ENCODE measurements at places on chromosomes 4 and X.

- peak; percentile 20 for DNase-seq
Observed at GRCh38 chr4:48133669-48134068, 381 bp downstream of the TXK start.

- no peak for DNase-seq
Observed at GRCh38 chr4:171644430-171645057, 168.7 kb upstream of the GALNTL6 start.

- DNase-seq, result no peak
Observed at GRCh38 chr4:133597251-133597650, 448.2 kb downstream of the PCDH10 start.

GRCh38 chr4:48445704-48446103, 37.4 kb upstream of the SLC10A4 start:
- no peak for DNase-seq

DNA sequence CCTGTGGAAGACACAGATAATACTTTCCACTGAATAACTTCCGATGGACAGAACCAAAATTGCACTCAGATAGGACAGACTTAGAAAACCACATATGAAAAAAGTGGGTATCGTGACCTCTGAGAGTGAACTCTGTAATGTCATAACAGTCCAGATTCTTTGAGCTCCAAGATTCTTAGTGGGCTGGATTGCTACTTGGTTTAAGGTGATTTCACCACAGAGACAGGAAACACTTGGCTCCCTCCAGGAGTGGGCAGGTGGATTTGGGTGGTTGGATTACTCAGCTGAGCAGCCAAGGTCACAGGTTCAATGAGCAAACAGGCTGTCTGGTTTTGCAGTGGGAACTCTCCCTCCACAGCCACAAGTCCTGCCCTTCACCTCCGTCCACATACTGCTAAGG, 126.0 kb downstream of the AFAP1 start:
- DNase-seq, result peak; percentile 47

DNA sequence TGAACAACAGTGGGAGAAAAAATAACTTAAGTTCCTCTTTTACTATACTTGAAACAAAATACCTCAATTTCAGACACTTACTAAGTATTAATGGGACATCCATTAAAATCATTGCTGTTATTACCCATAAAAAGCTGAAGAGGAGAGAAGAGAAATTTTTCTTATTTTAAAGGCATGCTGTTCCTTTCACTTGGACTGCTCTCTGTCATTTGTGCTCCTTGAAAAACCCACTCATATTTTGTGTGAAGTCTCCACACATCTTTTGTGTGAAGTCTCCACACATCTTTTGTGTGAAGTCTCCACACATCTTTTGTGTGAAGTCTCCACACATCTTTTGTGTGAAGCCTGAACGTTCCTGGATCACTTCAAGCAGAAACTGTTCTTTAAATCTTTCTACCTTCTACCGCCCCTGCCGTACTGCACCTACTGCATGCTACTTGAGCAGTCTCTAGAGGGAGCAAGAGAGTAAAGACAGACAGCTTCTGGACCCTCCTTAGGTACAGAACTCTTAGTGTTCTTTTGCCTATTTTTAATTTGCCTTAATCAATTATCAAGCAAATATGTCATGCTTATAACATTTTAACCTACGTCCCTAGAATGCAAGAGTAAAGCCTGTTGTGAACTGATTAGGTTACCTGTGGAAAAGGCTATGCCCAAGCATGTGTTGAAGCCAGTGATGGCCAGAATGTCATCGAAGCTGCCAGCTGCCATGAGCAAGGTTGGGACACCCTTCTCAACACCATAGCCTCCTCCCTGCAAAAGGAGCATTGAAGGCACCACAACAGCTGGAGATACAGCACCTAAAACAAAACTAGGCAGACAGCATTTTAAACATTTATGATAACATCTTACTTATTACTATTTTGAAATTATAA, 27.1 kb upstream of the SLC9B1 start:
- DNase-seq, result peak; percentile 34

GRCh38 chr4:48813964-48814363, 16.9 kb upstream of the OCIAD1 start:
- DNase-seq, result no peak

DNA sequence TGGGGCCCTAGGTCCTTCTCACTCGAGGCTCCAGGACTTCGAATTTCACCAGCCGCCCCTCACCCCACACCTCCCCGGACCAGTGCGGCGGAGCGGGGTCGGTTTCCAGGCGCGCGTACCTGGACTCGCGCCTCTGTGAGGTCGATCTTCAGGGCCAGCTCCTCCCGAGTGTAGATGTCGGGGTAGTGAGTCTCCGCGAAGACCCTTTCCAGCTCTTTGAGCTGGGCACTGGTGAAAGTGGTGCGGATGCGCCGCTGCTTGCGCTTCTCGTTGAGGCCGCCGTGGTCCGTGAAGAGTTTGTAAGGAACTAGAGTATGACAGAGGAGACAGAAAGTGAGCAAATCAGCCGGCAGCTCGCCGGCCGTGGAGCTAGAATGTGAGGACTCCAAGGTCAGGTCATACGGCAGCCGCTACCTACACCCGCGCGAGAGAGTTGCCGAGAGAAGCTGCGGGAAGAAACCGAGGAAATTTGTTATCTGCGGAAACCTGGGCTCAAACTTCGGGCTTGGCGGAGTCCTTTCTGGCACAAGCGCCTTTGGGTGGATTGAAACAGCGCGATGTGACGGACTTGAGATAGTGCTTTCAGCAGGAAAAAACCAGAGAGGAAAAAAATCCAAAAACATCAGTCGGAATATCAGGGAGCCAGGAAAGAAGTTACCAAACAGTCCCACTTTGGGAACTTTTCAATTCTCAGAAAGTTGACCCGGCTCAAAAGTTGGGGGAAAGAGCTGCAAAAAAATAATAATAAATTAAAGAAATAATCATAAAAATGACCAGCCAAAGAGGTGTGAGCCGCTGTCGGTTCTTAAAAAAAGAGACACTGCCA, 1.1 kb downstream of the PHOX2B start:
- DNase-seq, result no peak

DNA sequence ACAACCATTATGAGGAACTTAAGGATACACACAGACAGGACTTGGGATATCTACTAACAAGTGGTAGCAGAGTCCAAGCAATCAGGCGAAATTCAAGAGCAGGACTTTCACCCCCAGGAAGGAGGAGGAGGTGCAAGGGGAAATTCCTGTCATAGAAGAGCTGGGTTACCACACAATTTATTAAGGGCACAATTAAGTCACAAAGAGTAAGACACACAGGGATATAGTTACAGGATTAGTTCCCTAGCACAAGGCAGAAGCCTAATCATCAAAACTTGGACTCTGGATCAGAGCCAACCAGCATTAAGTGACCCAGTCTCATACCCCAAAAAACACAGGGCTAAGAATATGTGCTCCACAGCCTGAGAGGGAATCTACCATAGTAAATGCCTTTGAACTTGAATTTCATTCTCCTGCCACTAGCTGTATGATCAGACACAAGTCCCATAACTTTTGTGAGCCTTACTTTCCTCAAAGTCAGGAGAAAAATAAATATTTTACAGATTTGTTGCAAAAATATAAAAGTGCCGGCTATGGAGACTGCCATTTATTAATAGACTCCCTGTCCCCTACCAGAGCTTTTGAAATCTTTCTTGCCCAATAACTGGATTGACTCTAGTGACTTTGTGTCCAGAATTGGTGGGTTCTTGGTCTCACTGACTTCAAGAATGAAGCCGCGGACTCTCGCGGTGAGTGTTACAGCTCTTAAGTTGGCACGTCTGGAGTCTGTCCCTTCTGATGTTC, 87.0 kb downstream of the SYNPO2 start:
- DNase-seq, result no peak

DNA sequence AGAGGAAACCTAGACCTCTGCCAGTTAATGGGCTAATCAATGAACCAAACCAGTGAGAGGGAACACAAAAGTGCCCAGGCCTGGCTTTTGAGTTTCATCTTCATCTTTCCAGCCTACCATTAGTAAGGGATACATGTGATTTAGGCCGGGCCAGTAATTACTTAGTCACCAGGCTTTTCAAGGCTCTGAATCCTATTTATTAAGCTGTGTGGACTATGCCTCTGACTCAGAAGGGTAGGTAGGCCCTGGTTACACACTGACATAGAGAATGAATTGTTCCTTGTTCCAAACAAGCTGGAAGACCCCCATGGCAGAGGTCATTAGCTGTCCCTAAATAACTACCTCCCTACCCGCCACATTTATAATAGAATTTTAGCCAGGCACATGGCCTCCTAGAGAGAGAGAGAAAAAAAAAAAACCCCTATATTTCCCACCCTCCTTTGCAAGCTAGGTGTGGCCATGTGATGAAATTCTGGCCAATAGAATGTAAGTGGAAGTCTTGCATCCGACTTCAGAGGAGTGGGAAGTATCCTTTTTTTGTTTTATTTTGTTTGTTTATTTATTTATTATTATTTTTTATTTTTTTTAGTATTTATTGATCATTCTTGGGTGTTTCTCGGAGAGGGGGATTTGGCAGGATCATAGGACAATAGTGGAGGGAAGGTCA, 112.3 kb upstream of the BCOR start:
- no peak for DNase-seq

DNA sequence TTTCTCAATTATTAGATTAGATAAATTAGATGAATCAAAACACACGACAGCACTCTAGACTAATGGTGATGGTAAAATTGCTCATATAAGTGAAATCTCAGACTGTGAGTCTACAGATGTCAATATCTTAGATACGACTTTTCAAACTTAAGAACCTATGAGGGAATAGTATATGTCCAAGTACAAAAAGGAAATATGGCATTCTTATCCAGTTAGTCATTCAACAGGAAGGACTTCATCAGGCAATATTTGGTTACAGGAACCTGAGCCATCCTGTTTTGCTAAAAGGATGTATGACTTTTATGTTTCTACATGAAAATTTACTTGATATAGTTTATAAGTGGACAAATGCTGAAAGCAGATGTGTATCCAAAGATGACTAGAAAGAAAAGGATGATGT, 107.0 kb downstream of the CT47B1 start:
- no peak for DNase-seq

- DNase-seq, result no peak
Observed at GRCh38 chrX:39854772-39855747, 242.7 kb downstream of the BCOR start.

DNA sequence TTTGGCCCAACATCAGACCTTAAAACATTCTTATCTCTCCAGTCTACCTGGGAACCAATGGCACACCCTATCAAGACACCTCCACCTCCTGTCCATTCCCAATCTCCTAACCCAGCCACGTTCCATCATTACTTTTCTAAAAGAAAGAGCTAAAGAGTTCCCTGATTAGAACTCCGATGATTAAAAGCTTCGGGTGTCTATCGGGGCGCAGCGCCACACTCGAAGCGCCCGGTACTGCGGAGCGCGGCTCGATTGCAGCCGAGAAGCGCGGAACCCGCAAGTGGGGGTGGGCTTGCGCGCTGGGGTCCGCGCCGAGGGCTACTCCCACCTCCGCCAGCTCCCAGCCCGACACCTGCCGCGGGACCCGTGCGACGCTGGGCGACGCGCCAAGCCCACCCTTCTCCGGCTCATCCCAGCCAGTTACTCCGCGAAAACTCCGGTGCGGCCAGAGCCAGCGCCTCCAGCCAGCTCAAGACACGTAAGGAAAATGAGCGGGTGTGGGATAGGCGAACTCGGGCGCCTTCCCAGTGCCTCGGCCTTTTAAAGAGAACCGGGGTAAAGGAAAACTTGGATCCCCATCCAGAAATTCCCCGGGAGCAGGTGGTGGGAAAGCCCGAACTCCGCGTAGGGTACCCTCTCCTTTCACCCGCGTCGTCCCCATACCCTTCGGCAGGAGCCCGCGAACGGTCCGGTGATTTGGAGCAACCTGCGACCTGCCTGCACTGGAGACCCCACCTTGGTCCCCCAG, 593 bp downstream of the NPY1R start:
- no peak for DNase-seq

GRCh38 chr4:57051095-57051494, 59.1 kb downstream of the IGFBP7 start:
- no peak for DNase-seq

DNA sequence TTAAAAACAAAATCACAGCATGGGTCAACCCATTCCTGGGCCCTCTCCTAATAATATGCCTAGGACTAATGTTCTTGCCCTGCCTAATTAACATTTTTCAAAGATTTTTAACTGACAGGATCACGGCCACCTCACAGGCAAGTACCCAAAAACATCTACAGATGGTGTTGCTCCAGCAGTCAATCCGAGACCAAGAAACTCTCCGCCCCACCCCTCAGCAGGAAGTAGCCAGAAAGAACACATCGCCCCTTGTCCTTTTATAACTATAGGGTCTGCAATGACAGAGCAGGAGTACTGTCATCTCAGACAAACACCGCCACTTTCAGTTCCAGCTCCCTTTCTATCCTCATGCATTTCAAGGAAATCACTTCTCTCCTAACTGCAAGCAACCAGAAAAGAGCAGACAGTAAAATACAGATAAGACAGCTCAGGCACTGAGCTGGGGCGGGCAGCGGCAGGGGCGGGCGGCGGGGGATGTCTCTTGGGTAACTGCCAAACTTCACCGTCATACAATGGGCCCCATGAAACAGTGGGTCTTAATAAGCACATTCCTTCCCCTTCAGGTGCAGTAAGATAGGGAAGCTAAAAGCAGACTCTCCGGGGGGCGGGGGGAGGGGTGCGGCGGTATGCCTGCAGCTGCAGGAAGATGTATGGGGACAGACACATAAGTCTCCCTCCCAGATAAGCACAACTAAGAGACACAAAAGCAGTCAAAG, 67.4 kb downstream of the ZNF182 start:
- DNase-seq, result no peak

DNA sequence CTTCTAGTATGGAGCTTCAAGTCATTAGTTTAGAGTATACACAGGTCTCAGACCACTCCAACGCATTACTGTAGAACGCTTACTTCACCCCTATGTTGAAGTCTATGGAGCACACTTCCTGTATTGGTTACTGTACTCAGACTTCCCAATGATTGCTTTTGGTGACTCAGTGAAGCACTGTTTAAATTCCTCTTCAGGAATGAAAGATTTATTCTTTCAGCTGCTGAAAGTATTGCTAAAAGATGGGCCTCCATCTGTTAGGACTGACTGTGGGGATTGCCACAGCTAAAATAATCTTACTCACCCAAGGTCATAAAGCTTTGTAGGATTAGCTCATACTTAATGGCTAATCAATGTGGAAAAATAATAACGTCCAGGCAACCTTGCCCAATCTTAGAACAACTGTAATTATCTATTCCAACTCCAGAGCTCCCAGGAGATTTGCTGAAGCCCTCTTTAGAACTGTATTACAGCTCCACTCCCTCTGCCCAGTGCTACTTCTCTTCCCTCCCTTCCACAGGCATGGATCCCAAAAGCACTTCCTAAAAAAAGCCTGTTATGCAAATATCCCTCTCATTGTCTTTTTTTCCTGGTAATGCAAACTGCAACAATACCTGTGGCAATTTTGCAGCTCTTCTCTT, 281.9 kb upstream of the HS3ST1 start:
- DNase-seq, result no peak

DNA sequence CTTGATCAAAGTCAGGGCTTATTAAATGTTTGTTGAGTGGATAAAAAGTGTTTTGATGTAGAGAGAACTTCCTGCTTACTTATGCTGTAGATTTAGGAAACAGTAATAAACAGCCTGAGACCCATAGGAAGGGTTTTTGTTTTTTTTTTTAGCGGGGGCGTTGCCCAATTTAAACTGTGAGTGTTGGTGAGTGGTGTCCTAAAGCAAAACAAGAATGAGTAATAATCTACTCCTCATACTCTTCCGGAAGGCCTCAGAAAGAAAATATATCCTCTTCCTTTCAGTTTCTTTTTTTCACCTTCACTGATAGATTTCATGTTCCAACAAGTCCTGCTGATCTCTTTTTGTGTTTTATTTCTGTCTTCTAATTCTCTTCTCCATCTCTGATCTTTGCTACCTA, 104.4 kb upstream of the SCML1 start:
- no peak for DNase-seq
